Transverse colon (tissue), 4 donors: ENCODE measurements at places on chromosomes 3 and 15.

- H3K4me3 ChIP-seq, result no peak overlapping the region
- peak overlapping the region; percentile 34 for H3K27ac ChIP-seq
- H3K36me3 ChIP-seq, result peaks cover 27% of the 10 kb centered on the region
Observed at GRCh38 chr15:89197503-89197971, 23.8 kb downstream of the RLBP1 start.

DNA sequence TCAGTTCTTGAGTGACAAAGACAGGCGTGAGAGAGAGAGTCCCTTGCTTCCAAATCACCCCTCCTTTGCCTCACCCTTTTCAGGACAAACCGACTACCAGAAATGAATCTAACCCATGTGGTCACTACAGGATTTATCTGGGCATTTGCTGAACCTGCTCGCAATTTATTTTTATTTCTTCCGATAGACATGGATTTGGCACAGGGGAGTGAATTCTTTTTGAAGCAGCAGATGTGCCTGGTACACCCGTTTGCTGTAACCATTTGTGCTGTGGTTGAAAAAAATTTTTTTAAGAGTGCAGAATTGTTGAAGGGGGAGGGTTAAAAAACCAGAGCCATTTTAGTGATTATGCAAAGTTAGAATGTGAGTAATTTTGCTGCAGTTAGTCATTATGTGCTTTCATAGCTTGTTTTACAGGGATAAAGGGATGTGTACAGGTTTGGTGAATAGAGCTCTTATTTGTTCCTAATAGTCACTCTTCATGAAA lies 442.0 kb downstream of the LPP start:
- peak overlapping the region; percentile 41 for H3K27ac ChIP-seq
- no peaks in the 10 kb centered on the region for H3K4me1 ChIP-seq
- no peak for DNase-seq
- no peak overlapping the region for H3K4me3 ChIP-seq
- H3K27me3 ChIP-seq, result no peaks in the 10 kb centered on the region
- no peaks in the 10 kb centered on the region for H3K36me3 ChIP-seq

DNA sequence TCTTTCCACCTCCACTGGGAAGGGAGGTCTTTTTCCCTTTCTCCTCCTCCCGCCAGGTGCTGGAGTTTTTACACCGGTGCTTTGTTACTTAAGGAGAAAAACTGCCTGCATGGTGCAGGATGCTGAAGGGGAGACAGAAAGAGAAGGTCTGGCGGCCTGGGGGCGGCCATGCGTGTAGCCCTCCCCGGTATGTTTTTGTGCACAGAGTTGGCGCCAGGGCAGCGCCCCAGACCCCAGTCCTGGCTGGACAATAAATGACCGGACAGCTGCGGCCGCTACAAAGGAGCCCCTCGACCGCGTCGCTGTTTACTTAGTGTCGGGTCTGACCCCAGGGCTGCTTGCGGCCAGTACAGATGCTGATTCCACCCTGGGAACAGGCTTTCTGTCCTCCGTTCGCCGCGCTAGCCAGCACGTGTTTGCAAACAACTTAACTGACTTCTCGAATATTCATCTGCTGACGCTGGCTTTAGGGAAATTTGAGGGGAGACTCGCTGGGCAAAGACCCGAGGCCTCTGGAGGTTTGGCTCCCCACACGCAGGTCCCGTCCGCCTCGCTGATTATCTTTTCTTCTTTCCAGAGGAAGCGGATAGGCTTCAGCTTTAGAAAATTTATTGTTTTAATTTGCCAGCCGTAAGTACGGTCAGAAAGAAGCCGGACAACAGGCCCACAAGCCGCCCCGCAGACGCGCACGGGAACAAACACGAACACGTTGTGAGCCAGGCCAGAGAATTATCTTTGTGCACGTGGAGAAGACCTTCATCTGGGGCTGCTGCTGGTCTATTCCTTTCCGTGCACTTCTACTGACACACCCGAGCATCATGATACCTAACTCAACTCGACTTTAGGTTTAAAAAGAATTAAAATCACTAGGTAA lies 46.9 kb downstream of the ZIC4 start:
- H3K27me3 ChIP-seq, result peaks cover 99% of the 10 kb centered on the region
- H3K4me1 ChIP-seq, result no peaks in the 10 kb centered on the region
- no peaks in the 10 kb centered on the region for H3K36me3 ChIP-seq
- H3K27ac ChIP-seq, result no peak overlapping the region

- peak overlapping the region; percentile 51 for H3K4me3 ChIP-seq
- no peak for DNase-seq
- peaks cover 4% of the 10 kb centered on the region for H3K27me3 ChIP-seq
- H3K36me3 ChIP-seq, result no peaks in the 10 kb centered on the region
- peaks cover 19% of the 10 kb centered on the region for H3K4me1 ChIP-seq
- peak overlapping the region; percentile 87 for H3K27ac ChIP-seq
Observed at GRCh38 chr15:84818261-84819131, 1.3 kb downstream of the ALPK3 start.

GRCh38 chr3:130929804-130930203 lies 35.9 kb downstream of the ATP2C1 start:
- no peak for DNase-seq
- H3K27ac ChIP-seq, result no peak overlapping the region
- no peak overlapping the region for H3K4me3 ChIP-seq
- no peaks in the 10 kb centered on the region for H3K36me3 ChIP-seq

DNA sequence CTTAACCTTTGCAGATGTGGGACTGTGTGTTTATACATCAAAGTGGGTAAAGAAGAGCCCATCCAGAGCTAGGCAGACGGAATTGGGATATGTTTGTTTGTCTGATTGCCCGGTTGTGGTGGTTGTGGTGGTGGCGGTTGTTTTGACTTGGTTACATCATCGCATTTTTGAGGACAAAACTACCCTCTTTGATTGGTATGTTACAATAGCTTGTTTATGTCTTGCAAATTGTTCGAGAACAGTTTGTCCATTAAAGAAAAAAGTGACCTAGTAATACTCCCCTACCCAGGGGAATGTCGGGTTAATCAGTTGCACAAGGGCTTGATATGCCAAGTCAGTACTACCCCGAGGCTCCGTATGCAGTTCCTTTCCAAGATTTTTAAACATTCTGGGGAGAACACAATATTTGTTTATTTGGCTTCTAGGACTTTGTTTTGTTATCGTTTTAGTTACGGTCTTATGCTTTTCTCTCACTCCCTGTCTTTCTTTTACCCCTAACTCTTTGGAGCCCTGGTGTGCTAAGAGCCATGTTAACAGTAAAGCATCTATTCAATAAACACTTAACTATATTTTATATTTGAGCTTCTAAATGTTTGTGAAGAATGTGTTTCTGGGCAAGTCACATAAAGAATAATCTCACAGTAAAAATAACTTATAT lies 315.4 kb downstream of the LPP start:
- H3K27ac ChIP-seq, result peak overlapping the region; percentile 59
- DNase-seq, result no peak
- no peaks in the 10 kb centered on the region for H3K27me3 ChIP-seq
- peaks cover 13% of the 10 kb centered on the region for H3K4me1 ChIP-seq

DNA sequence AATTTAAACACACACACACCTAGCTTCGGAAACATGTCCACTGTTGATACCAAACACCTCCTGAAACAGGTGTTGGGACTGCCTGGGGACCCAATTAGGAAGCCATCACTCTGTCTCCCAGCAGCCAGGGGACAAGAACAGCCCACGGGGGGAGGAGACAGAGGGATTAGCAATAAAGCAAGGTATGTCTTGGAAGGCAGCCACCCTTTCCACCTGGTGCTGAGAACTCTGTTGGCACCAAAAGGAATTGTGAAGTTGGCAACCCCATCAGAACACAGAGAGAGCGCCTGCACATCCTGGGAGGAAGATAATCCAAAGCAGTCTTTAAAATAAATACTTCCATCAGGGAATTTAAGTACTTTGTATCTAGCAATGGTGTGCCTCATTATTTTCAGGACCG lies 111.0 kb downstream of the ADAMTS17 start:
- H3K4me3 ChIP-seq, result no peak overlapping the region
- H3K4me1 ChIP-seq, result no peaks in the 10 kb centered on the region
- H3K27ac ChIP-seq, result no peak overlapping the region
- H3K27me3 ChIP-seq, result no peaks in the 10 kb centered on the region

DNA sequence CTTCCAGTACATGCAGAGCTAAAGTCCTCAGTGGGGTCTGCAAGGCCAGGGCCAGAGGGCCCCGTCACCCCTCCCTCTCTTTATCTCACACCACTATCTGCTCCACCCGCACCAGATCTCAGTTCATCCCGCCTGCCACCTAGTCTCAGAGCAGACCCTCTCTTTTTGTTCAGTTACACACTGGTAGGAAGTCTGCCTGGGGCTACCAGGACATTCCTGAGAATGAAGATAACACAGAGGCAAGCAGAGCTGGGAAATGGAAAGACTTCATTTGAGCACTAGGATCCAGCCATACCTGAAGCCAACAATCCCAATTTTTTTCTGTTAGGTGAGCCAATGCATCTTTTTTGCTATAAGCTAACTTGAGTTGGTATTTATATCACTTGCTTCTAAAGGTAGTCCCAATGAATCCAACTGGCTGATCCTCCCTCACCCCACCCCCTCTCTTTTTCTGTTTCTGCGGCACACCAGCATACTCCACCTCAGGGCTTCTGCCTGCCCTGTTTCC lies 24.5 kb downstream of the ATP2B2 start:
- no peak for DNase-seq
- no peaks in the 10 kb centered on the region for H3K36me3 ChIP-seq

- no peaks in the 10 kb centered on the region for H3K27me3 ChIP-seq
- H3K36me3 ChIP-seq, result no peaks in the 10 kb centered on the region
- peaks cover 27% of the 10 kb centered on the region for H3K4me1 ChIP-seq
- peak overlapping the region; percentile 85 for H3K27ac ChIP-seq
- peak overlapping the region; percentile 3 for H3K4me3 ChIP-seq
- DNase-seq, result no peak
Observed at GRCh38 chr3:152199102-152199840, 69.5 kb upstream of the MBNL1 start.

GRCh38 chr15:101439920-101440319 lies 49.6 kb downstream of the PCSK6 start:
- H3K36me3 ChIP-seq, result no peaks in the 10 kb centered on the region
- peak overlapping the region; percentile 45 for H3K27ac ChIP-seq
- H3K27me3 ChIP-seq, result no peaks in the 10 kb centered on the region
- H3K4me3 ChIP-seq, result no peak overlapping the region
- no peaks in the 10 kb centered on the region for H3K4me1 ChIP-seq

DNA sequence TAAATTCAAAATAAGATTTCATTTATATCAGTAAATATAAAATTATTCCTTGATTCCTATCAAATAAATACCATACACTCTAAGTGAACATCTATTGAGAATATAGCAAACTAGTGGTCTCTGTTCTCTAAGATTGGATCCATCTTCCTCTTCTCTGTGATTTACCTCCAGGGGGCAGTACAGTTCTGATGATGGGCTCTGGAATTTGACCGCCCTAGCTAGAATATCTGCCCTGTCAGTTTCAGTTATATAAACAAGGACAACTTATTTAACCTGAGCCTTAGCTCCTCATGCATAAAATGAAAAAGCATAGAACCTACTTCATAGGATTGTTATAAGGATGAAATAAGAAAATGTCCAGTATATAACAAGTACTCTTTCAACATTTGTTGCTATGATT lies 171.1 kb upstream of the CCDC54 start:
- H3K27me3 ChIP-seq, result no peaks in the 10 kb centered on the region
- H3K36me3 ChIP-seq, result no peaks in the 10 kb centered on the region
- DNase-seq, result no peak
- no peak overlapping the region for H3K27ac ChIP-seq
- H3K4me1 ChIP-seq, result peaks cover 2% of the 10 kb centered on the region

DNA sequence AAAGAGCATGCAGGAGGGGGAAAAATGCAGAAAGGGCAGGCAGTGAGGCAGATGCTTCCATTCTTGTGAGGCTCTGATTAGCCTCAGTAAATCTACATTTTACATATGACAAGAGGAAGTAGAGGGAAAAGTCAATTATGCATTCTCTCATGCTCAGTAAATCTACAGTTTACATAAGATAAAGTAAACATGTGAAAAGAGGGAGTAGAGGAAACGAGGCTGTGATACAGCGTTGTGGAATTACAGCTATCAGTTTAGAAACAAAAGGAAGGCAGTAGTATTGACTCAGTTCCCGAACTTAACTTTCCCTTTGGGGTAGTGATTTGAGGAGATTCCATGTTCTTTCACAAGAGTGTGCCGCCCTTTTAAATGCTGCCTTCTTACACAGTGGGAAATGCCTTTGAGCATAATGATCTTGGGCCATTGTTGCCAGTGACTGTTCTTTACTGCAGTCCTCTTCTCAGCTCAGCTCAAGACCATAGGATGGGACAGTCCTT lies 39.3 kb downstream of the OSTN start:
- DNase-seq, result no peak
- no peaks in the 10 kb centered on the region for H3K36me3 ChIP-seq
- no peaks in the 10 kb centered on the region for H3K4me1 ChIP-seq
- no peak overlapping the region for H3K4me3 ChIP-seq
- H3K27me3 ChIP-seq, result no peaks in the 10 kb centered on the region

- DNase-seq, result no peak
- H3K36me3 ChIP-seq, result no peaks in the 10 kb centered on the region
- no peak overlapping the region for H3K4me3 ChIP-seq
- no peaks in the 10 kb centered on the region for H3K27me3 ChIP-seq
- no peaks in the 10 kb centered on the region for H3K4me1 ChIP-seq
Observed at GRCh38 chr3:104598848-104599511, 767.7 kb upstream of the ALCAM start.

- no peaks in the 10 kb centered on the region for H3K27me3 ChIP-seq
- H3K4me3 ChIP-seq, result no peak overlapping the region
- DNase-seq, result no peak
- no peaks in the 10 kb centered on the region for H3K4me1 ChIP-seq
- H3K27ac ChIP-seq, result no peak overlapping the region
Observed at GRCh38 chr3:108156312-108156853, 65.6 kb upstream of the CD47 start.

- no peak overlapping the region for H3K4me3 ChIP-seq
- peak overlapping the region; percentile 51 for H3K27ac ChIP-seq
- peaks cover 18% of the 10 kb centered on the region for H3K4me1 ChIP-seq
- DNase-seq, result peak; percentile 22
- H3K36me3 ChIP-seq, result no peaks in the 10 kb centered on the region
Observed at GRCh38 chr15:77138167-77138522, 67.2 kb upstream of the TSPAN3 start.

- H3K27me3 ChIP-seq, result no peaks in the 10 kb centered on the region
- peak; percentile 77 for DNase-seq
- H3K27ac ChIP-seq, result no peak overlapping the region
- no peaks in the 10 kb centered on the region for H3K36me3 ChIP-seq
Observed at GRCh38 chr3:50519471-50520089, 16.1 kb upstream of the CACNA2D2 start.

- no peaks in the 10 kb centered on the region for H3K27me3 ChIP-seq
- peak overlapping the region; percentile 67 for H3K27ac ChIP-seq
- no peak for DNase-seq
- H3K4me3 ChIP-seq, result no peak overlapping the region
Observed at GRCh38 chr3:124985349-124985748, 50.8 kb upstream of the MUC13 start.

- H3K4me1 ChIP-seq, result peaks cover 34% of the 10 kb centered on the region
- peaks cover 19% of the 10 kb centered on the region for H3K27me3 ChIP-seq
- peak overlapping the region; percentile 91 for H3K27ac ChIP-seq
- no peak for DNase-seq
- peak overlapping the region; percentile 53 for H3K4me3 ChIP-seq
Observed at GRCh38 chr15:41492597-41493204, 973 bp upstream of the ITPKA start.

- no peak overlapping the region for H3K4me3 ChIP-seq
- peak; percentile 78 for DNase-seq
- H3K4me1 ChIP-seq, result no peaks in the 10 kb centered on the region
- no peak overlapping the region for H3K27ac ChIP-seq
- H3K36me3 ChIP-seq, result no peaks in the 10 kb centered on the region
Observed at GRCh38 chr3:189270248-189270832, 98.6 kb downstream of the TPRG1 start.
